Activated naive CD4-positive, alpha-beta T cell (primary cell): ENCODE measurements at places on chromosomes 5 and 9.

GRCh38 chr5:10481241-10481935 lies 39.7 kb downstream of the ROPN1L start:
- no peak for DNase-seq

GRCh38 chr9:12826924-12827565 lies 52.2 kb downstream of the LURAP1L start:
- no peak for DNase-seq

GRCh38 chr5:19169426-19169825 lies 818.6 kb downstream of the CDH18 start:
- DNase-seq, result no peak

DNA sequence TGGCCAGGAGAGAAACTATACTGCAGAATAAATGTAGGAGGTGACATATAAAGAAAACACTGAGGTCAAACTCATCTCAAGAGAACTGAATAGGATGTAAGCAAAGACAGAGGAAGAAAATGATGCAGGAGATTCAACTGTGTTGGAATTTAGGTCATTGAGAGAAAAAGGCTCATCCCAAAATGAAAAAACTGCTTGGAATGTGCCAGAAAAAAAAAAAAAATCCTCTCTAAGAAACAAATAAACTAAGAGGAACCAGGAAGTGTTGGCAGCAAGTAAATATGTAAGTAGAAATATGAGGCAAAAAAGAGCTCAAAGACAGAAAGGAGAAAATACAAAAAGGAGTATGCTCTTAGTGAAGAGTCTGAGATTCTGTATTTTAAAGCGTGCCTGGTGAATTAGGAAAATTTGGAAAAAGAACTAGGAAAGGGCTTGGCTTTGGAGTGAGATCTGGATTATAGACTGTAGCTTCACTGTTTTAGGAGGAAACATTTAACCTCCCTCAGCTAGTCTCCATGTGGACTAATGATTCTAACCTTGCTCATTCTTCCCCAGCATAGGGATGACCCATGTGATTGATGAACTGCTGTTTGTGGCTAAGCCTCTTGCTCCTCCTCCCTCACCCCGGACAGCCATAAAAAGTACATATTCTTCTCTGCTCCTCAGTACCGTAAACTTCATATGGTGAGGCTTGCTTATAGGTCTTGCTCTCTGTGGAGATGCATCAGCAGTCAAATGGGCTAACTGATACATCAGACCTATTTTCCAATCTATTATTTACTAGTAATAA lies 185.6 kb upstream of the POU5F2 start:
- DNase-seq, result no peak

DNA sequence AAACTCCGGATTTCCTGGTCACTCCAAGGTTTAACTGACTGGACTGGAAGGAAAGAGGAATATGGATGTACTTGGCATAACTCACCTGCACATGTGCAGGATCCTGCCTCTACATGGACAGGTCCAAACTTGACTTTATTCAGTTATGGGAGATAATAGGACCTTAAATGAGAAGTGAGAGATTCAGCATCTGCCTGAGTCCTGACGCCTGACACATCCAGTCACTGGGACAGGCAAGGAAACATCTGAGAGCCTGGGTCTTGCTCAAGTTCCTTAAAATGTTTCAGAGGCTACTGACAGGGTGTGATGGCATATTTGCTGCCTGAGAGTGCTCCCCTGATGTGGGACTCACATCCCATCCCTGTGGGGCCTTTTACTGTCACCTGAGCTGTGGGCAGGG lies 34.9 kb downstream of the ZNF354A start:
- DNase-seq, result no peak

- no peak for DNase-seq
These were observed 32.9 kb downstream of the ANKH start for GRCh38 chr5:14838396-14839319.

- DNase-seq, result no peak
These were observed 31.8 kb upstream of the ZNF366 start for GRCh38 chr5:72539038-72539437.

- no peak for DNase-seq
These were observed 13.4 kb downstream of the AK8 start for GRCh38 chr9:132864691-132865090.

GRCh38 chr9:123695386-123695785 lies 234.5 kb downstream of the DENND1A start:
- DNase-seq, result no peak

GRCh38 chr9:121886759-121887485 lies 206.2 kb downstream of the TTLL11 start:
- DNase-seq, result no peak

- DNase-seq, result no peak
These were observed 124.6 kb upstream of the ERCC6L2 start for GRCh38 chr9:95750725-95751519.

GRCh38 chr5:56729488-56729887 lies 85.9 kb upstream of the MAP3K1 start:
- DNase-seq, result no peak

DNA sequence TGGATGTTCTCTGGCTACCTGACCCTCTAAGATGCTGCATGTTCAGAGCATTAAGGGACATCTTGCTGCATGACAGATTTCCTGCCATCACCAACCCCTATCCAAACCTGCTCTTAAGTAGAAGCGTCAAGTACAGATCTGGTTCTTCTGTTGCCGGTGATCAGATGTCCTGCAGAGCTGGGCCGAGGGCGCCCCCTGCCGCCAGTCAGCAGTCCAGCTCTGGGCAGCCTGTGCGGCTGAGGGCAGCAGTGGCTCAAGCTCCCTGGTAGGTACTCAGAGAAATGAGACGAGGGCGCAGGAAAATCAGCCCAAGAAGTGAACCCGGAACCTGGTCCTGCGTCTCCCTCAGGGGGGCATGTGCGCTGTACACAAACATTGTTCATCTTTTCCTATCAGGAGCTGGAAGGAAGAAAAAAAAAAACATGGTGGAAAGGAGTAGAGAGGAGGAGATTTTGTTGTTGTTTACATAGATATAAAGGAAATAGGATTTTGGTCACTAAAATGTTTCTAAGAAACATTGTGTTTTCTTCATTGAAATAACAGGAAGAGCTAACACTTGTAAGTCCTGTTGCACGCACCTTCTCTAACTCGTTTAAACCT lies 95.8 kb downstream of the CFAP90 start:
- DNase-seq, result no peak

- no peak for DNase-seq
These were observed 84.4 kb upstream of the ALDH1B1 start for GRCh38 chr9:38308136-38308535.

DNA sequence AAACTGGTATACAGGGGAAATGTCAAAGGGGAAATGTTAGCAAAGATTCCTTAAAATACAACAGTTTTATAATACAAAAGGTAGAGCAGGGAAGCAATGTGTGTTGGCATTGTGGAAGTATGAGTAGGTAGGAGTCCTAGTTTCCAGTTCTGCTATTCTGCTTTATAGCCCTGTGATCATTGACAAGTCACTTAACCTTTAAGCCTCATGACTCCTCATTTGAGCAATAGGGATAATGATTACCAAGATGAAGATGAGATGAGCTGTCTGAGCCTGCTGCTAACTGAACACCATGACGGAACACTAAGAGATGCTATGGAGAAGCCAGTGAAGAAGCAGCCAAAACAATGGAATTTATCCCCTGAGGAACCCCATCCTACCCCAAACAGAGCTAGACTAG lies 251.7 kb downstream of the PAPPA start:
- DNase-seq, result no peak

- no peak for DNase-seq
These were observed 41.7 kb upstream of the IL17B start for GRCh38 chr5:149420545-149421371.

GRCh38 chr5:159658266-159658925 lies 257.9 kb upstream of the ADRA1B start:
- DNase-seq, result no peak

- DNase-seq, result no peak
These were observed 782 bp downstream of the BICD2 start for GRCh38 chr9:92763721-92764380.

DNA sequence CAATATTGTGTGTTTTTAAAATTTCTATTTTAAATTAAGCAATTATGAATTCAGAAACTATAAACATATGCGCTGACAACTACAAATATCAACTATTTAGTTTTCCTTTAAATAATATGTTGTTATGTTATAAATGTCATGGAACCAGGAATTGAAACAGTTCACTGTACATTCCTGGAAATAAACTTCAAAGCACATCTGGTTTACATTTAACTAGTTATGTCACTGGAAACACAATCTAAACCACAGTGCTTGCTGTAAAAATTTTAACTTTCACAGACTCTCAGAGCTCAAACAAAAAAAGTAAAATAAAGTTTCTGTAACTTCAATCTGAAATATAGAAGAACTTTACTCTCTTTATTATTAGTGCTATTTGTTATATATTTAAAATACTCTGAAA lies 179.2 kb downstream of the FBN2 start:
- no peak for DNase-seq

GRCh38 chr5:96626956-96627355 lies 35.2 kb upstream of the CAST start:
- no peak for DNase-seq

- no peak for DNase-seq
These were observed 581.7 kb upstream of the RIOK2 start for GRCh38 chr5:97764700-97765099.

- no peak for DNase-seq
These were observed 12.3 kb upstream of the CAST start for GRCh38 chr5:96649681-96650540.

DNA sequence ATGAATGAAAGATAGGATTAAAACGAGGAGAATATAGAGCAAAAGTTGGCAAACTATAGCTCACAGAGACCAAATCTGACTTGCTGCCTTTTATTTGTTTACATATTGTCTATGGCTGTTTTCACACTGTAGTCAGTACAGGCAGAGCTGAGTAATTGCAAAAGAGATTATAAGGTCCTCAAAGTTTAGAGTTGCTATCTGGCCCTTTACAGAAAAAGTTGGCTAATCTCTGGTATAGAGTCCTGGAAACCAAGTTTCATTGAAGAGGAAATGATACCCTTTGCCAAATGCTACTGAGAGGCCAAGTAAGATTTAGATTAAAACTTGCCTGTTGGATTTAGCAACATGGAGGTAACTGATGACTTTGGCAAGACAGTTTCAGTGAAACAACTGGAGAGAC lies 36.0 kb downstream of the LYRM7 start:
- no peak for DNase-seq

- no peak for DNase-seq
These were observed 726.5 kb upstream of the RIOK2 start for GRCh38 chr5:97909541-97909940.

DNA sequence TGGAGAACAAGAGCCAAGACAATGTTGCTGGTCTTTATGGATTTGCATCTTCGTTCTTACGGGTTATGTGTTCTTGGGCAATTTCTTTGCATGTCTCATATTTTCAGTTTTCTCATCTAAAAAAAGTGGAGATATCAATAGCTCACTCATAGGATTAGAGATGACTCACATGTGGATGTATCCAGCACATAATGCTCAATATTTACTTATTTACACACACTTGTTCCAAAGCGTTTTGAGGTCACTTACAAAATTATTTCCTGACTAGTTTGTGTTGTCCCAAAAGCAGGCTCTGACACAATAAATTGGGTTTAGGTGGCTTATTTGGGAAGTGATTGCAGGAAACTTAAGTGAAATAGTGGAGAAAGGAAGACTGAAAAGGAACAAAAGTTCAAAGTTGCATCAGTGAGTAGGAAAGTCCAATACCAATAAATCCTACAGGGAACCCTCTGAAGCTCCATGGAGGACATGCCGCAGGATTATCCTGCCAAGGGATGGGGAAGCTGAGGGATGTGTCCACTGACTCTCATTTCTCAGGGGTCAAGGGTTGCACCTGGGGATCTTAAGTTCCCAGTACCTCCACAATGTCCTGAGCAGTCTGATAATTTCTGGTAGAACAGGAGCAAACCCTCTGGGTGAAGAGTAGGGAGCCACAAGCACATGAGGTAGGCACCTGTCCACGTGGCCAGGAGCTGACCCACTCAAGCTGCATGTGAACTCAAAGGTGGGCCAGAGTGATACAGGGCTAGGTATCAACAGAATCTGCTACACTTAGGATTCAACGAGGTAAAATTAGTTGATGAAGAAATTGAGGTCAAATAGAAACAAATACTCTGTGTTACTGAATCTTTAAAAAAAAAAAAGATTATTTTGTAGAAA lies 37.4 kb upstream of the SLC44A1 start:
- no peak for DNase-seq

- no peak for DNase-seq
These were observed 12.2 kb upstream of the CSNK1A1 start for GRCh38 chr5:149563466-149563865.

- DNase-seq, result no peak
These were observed 127.7 kb upstream of the C9orf72 start for GRCh38 chr9:27701016-27701415.

- DNase-seq, result no peak
These were observed 37.6 kb upstream of the STX17 start for GRCh38 chr9:99868845-99869244.

GRCh38 chr9:81787747-81788632 lies 98.6 kb upstream of the TLE1 start:
- no peak for DNase-seq

DNA sequence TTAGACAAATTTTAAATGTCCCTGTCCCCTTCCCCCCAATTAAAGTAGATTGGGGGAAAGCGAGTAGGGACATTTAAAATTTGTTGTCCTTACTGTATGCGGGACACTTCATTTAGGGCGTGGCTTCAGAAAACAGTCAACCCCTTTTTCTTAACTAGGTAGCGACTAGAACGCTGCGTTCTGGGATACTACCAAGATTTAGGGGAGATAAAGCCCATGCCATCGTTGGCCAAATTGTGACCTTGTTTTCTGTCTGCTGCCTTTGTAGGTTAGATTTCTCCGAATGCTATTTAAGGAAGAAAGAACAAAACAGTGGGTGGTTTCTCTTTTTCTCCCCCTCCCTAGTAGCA lies 1.2 kb downstream of the CKS2 start:
- DNase-seq, result no peak

GRCh38 chr9:128163523-128164306 lies 3.6 kb downstream of the BBLN start:
- no peak for DNase-seq

DNA sequence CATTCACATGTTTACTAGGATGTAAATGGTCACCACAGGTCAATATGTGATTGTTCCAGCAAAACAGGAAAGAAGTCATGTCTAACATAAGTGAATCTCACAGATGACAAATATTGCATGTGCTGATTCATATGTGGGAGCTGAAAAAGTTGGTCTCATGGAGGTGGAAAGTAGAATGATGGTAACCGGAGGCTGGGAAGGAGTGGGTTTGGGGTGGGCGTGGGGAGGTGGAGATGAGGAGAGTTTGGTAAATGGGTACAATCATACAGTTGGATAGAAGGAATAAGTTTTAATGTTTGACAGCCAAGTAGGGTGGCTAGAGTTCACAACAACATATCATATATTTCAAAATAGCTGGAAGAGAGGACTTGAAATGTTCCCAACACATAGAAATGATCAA lies 83.8 kb upstream of the RANBP3L start:
- DNase-seq, result no peak

GRCh38 chr9:108081112-108081511 lies 591.5 kb upstream of the KLF4 start:
- no peak for DNase-seq

DNA sequence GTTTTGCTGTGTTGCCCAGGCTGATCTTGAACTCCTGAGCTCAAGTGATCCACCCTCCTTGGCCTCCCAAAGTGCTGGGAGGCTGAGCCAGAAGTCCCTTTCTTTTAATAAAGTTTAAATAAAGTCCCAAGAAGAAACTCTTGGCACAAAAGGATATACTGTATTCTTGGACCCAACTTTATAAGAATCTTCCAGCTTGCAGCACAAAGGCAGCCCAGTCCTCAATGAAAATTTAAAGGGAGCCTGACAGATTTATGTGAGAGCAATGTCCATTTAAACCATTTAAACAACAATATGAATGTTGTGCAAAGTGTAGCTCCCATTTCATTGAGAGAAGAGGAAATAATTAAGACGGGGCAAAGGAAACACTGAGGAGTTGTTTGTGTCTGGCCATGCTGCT lies 217.0 kb downstream of the DOCK8 start:
- no peak for DNase-seq
